Activated T-cell treated with anti-CD3 and anti-CD28 coated beads, Interleukin-2, amount 50 U/mL, for 24 hours (primary cell): ENCODE measurements at places on chromosomes 11 and 22.
A peak's percentile ranks its signal among the peaks of the same experiment; 100 is the strongest.

DNA sequence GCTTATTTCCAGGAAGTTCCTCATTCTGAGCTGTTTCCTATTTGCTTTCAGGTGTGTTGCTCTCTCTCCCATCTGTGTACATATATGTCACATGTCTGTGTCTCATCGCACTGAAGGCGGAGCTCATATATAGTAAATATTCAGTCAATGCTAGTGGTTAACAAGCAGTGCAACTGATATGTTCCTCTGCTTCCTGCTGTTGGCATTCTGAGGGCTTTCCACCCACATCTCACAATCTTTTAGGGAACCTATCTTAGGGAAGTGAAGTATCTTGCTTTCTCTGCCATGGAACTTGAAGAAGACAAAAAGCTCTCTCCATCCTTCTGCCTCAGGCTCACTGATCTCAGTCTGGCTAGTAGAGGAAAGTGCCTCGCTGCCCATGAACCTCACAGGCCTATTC, 139.8 kb downstream of the TTC17 start:
- DNase-seq = no peak

- peak; percentile 24 for DNase-seq
Measured at GRCh38 chr11:44628730-44629700, 63.6 kb downstream of the CD82 start.

DNA sequence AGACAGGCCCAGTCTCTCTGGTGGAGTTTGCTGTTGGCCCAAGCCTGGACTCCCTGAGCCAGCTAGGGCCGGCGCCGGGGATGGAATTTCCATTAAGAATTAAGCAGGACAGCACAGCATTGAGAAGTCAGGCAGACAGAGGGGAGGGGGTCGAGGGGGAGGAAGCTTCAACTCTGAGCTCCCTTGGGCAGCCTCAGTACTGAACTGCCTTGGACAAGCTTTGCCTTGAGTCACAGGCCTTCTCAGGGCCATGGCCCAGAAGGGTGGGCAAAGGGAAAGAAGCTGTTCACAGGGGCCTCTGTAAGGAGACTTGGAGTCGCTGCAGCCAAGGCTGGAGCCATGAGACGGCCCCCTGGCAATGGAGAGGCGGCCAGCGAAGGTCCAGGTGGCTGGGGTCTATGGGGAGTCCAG, 2.6 kb upstream of the INSC start:
- no peak for DNase-seq

DNA sequence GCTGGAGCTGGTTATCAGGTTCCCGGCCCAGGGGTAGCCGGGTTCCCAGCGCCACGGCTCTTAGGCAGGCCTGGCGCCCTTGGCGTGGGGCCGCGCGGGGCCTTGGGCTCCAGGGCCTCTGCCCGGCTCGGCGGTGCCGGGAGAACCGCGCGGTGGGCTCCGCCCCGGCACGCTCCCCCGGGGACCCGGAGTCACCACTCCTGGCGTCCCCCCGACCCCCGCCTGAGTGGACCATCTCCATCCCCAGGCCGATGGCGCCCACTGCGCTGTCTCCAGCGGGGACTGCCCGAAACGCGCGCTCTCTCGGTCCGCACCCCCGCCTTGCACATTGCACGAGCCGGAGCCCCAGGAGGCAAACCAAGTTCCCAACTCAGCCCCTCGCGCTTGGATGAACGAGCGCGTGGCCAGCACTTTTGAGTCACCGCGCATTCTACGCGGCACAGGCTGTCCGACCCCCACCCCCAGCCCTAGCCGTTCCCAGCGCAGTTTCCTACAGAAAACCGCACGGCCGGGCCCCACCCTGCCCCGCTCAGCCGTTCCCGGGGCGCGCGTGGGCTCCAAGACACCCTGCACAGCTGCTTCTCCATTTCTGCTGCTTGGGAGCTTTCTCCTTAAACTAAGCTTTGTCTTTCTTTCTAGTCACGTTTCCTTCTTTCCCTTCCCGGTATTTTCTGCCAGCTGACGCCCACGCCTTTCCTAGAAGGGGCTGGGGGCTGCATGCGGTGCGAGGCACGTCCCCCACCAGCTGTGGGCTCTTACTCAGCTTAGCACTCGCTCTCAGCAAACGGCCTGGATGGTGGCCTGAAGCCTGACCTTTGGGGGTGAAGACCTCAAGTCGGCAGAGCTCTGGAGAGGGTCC, 650 bp upstream of the CHID1 start:
- peak; percentile 57 for DNase-seq

GRCh38 chr11:120125024-120125423, 12.9 kb downstream of the TRIM29 start:
- no peak for DNase-seq

DNA sequence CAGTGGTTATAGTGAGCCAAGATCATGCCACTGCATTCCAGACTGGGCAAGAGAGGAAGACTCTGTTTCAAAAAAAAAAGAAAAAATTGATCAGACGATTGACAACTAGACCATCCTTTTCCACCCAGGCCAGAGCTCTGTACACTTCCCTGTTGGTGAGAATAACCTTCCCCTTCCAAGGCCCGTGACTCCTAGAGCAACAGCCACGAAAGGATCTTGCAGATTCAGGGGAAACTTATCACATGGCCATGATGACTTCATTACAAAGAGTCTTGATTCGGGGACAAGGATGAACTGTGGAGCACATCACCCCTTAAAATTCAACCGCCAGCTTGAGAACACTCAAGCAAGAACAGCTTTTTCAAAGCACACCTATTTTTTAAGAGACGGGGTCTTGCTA, 10.3 kb downstream of the CD5 start:
- no peak for DNase-seq

GRCh38 chr11:119339589-119340334, 921 bp downstream of the C1QTNF5 start:
- no peak for DNase-seq

DNA sequence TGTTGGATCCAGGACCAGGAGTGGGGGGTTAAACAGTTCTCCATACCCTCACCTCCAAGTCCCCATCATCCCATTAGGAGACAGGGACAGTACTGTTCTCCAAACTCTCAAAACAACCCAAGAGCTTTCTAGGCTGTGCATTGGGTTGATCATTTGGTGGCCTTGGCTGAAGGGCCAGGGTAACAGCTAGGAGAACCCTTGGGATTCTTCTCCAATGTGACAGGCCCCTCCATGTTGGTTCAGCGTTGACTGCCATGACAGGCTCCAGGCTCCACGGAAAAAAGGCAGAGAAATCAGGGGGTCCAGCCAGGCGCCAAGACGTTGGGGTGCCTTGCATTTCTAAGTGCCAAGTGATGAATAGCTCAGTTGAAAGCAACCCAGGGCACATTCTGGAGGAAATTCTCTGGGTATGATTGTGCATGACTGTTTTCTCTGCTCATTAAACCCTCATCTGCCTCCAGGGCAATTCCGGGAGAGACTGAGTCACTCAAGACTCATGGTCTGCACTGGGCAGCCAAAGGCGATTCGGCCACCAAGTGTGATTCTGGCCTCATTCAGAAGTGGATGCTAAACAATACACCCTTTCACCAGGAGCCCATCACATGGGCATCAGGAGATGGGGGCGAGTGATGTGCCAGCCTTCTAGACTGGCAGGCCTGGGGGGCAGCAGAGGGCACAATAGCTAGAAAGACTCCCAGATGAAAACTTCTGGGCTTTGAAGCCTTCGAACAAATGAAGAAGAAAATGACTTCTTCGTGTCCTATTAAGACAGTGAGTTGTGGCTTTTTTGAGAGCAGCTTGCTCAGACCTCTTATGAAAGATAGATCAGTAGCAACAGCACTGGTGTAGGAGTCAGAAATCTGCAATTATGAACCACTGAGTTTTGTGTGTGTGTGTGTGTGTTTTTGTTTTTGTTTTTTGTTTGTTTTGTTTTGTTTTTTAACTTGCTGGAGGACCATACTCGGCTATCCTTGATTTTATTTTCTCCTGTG, 27.7 kb downstream of the CD44 start:
- DNase-seq = peak; percentile 62

DNA sequence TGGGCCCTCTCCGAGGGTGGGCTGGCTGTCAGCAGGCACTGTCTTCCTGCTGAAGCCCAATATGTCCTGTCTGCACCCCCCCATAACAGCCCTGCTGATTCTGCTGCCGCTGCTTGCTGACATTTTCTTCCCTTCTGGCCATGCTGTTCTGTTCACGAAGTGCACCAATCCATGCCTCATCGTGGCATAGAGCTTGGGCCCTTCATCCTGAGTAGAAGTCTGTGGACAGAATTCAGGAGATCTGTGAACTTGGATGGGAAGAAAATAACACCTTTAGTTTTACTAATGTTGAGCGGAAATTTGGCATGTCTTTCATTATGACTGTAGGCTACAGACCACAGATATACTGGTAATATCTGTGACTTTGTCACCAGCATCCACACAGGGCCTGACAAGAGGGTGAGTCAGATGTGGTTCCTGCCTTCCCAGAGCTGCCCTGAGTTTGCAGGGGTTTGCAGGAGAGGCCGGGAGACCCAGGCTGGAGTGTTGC, 14.1 kb upstream of the KIAA0930 start:
- no peak for DNase-seq

GRCh38 chr11:57279116-57279515, 42.1 kb upstream of the APLNR start:
- DNase-seq = no peak

GRCh38 chr22:38751422-38752346, 4.1 kb downstream of the SUN2 start:
- DNase-seq = peak; percentile 76

DNA sequence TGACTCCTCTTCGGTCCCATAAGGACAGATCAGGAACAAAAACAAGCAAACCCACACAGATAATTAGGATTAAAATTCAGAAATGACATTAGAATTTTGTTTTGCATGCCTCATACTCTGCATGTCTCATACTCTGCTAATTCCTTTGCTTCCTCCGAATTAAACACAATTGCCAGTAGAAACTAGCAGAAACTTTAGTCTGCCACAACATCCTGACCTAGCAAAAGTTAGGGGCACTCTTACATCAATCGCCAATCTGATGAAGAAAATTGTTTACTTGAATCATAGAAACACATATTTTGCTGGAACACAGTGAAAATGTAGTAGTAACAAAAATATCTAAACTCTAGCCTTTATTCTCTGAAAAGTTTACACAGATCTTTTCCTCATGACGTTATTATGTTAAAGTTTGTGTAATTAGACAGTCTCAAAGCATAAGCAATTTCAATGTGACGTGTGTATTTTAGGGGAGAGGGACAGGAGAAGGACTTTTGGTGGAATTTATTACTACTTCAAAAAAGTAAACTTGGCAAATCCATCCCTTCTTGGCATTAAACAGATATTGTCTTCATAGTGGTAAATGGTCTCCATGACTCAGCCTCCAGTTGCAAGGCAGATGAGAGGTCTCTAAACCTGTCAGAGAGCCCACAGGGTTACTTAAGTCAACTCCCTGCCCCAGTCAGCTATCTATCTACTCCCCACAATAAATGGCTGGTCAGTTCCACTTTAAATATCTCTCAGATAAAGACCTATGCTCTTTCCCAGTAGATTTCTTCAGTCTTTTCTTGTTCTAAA, 249.8 kb upstream of the UBASH3B start:
- DNase-seq = no peak

DNA sequence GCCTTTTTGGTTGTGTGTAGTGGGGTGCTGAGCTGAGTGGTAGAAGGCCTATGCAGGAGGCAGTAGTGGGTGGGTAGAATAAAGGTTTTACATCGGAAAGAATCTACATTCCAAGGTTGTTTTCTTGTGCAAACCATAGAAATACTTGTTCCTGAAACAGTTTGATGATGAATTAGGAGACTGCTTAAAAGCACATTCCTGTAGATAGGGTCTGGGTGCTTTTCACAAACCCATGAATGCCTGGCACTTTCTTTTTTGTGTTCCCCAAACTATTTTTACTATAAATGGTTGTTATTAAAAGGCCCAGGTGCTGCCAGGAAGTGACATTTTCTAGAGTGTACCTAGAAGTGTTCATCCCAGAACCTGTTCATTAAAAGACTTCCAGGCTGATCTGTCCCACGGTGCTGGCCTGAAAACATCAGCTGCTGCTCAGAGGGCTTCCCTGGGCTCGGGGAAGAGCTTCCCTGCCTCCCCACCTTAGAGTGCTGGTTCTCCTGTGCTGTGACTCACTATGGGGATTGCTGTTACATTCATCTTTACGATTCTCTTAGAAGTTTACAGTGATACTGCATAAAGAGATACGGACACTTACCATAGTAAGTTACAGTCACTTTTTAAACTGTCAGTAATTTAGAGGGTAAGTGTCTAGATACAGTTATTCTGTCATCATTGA, 27.9 kb downstream of the PPFIA1 start:
- DNase-seq = no peak

- DNase-seq = no peak
Measured at GRCh38 chr11:13745165-13745564, 76.7 kb downstream of the FAR1 start.

- DNase-seq = no peak
Measured at GRCh38 chr22:31102441-31103081, 4.8 kb downstream of the SELENOM start.

DNA sequence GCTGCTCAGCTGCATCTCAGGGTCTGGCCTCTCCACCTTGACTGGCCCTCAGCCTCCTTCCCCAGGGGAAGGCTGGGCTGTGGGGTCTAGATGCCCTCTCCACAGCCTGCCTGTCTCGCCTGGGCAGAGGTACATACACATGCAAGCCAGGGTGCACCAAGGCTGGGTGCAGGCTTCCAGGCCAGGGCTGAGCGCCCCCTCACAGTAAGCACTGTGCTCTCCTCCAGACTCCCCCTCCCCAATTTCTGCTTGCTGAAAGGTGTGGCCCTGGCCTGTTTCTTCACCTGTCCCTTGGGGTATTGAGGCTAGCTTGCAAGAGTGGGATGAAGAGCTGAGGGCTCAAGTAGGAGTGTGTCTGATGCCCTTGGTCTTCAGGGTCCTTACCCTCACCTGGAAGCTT, 22.5 kb downstream of the RELT start:
- no peak for DNase-seq

DNA sequence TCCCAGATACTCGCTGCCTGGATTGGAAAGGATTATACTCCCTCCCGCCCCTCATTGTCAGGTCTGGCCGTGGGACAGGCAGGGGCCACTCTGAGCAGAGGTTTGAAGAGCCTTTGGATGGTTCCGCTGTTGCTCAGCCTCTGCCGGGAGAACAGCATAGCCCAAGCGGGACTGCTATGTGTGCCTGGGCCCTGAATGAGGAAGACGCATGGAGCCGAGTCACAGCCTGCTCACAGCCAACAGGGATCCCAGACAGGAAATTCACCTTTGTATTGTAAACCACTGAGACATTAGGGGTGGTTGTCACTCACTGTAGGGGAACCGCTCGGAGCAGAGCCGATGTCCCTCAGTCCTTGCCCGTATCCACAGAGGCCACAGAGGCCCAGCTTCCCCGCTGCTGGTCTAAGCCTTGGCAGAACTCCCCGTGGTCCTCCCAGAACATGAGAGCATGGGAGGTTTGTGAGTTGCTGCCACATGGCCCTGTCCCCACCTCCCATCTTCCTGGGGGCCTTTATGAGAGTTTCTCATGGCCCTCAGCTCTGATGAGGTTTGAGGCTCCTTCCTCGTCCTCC, 10.7 kb upstream of the FAM118A start:
- DNase-seq = no peak

- DNase-seq = no peak
Measured at GRCh38 chr11:46554213-46555147, 39.3 kb downstream of the AMBRA1 start.

DNA sequence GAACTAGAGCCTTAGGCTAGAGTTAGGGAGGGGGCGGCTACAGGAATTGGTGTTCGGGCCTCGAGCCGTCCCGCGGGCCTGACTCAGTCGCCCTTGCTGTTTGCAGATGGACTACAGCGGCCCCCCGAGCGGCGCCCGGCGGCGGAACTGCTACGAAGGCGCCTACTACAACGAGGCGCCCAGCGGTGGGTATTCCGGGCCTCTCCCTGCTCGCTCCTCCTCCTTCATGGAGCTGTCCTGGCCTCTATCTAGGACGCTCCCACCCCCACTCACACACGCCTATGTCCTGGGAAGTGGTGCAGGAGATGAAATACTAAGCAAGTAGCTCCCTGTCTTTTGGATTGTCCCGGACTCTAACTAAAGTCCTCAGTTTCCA, 1.4 kb downstream of the MYOD1 start:
- no peak for DNase-seq
